ENCODE measurements at places on chromosomes 1 and 21.

DNA sequence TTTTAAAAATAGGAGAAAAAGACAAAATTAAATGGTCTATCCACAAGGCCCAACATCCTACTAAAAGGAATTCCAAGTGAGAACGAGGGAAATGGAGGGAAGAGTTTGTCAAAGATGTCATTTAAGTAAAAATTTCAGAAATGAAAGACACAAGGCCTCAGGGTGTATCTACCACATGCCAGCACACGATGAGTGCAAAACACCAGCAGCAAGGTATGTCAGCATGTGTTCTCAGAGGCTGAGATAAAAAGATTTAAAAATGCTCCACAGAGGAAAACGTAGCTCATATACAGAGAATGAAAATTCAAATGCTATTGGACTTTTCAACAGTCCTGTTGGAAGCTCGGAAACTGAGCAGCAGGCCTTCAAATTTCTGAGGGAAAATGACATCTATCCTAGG lies 42.0 kb downstream of the RHOU start:
- DNase-seq, result no peak

- DNase-seq, result peak; percentile 93
Observed at GRCh38 chr21:42524341-42525028, 10.8 kb downstream of the SLC37A1 start.

- DNase-seq, result peak; percentile 64
Observed at GRCh38 chr1:17212487-17213121, 7.7 kb downstream of the PADI1 start.

DNA sequence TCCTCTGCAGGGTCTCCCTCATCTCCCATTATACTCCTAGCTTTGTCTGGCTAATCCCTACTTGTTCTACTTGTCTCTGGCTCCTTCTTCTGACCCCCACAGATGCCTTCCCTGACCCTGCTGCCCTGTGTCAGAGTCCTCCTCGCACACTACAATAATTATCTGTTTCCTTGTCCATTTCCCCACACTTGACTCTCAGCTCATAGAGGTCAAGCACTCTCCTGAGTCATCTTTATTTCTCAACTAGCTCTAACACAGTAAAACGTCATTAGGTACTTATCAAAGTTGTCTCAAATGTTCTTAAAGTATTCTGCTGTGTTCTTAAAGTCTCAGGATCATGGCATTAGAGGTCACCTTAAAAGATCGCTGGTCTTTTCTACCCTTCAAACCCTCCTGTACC lies 47.1 kb downstream of the C8A start:
- no peak for DNase-seq

DNA sequence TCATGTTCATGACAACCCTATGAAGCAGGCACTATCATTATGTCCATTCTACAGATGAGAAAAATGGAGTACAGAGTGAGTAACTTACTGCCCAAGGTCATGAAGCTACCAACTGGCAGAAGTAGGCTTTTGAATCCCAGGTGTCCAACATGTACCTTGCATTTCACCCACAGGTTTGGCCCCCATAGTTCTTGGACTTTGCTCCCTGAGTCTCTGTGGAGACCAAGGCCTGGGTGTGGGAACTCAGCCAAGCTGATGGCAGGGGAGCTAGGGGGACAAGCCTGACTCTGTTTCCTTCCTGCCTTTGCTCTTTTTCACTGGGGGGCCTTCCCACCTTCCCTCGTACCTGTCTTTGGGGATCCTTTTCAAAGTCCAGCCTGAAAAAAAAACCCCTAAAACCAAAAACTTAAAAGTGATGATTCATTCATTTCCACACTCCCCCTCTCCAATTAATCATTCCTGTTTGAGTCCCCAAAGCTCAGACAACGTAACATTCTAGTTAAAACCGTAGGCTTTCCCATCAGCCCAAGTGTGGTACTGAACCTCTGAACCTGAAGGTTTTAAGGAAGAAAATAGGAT lies 8.5 kb upstream of the TTC22 start:
- DNase-seq, result no peak

DNA sequence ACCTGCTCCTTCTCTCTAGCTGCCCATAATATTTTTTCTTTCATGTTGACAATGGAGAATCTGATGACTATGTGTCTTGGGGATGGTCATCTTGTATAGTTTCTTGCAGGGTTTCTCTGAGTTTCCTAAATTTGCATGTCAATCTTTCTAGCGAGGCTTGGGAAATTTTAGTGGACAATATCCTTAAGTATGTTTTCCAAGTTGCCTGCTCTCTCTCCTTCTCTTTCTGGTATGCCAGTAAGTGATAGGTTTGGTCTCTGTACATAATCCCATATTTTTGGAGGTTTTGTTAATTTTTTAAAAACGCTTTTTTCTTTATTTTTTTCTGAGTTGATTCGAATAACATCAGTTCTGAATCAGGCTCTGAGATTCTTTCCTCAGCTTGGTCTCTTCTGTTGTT lies 370.9 kb upstream of the LYPLAL1 start:
- no peak for DNase-seq

DNA sequence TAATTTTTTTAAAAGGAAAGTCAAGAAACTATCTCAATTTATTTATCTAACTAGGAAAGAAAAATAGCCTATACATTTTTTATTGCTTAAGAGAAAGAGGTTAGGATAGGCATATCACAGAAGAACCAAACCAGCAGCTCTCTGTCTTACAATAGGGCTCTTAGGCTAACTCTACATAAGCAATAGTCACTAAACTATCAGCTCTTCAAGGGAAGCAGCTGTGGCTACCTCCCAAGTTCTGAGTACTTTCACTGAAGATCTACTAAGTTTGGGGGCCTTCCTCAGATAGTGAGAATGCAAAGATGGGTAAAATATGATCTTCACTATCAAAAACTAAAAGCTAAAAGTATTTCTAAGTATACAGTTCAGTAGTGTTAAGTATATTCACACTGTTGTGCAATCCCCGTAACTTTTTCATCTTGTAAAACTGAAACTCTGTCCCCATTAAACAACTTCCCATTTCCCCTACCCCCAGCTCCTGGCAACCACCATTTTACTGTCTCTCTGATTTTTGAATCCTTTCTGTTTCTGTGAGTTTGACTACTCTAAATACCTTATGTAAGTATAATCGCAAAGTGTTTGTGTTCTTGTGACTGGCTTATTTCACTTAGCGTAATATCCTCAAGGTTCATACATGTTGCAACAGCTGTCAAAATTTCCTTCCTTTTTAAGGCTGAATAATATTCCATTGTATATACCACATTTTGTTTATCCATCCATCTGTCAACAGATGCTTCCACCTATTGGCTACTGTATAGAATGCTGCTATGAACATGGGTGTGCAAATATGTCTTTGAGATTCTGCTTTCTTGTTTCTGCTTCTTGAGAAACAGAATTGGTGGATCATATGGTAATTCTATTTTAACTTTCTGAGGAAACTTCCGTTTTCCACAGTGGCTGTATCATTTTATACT lies 73.3 kb downstream of the ACBD6 start:
- no peak for DNase-seq

DNA sequence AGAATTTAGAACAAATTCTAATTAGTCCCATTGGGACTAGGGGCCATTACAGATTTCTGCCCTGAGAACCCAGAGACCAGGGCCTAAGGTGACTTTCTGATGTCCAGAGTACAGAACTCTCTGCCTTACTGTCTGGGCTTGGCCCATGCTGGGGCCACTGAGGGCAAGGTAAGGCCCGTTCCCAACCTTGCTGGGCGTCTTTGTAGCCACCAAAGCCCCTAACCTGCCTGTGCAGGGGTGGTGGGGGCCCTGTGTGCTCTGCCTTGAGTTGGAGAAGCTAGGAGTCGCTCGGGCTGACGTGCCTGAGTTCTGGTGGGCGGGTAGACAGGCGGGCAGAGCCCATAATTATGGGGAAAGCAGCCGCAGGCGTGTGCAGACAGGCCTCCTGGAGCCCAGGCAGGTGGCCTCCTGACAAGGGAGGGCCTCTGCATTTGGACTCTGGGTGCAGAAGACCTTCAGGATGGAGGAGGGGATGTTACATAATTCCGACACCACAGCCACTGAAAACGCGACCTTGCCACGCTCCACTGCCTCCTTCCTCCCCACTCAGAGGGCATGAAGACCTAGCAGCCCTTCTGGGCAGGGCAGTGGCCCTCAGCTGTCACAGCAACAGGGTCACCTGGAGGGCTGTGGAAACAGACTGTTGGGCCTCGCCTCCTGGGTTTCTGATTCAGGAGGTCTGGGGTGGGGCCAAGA lies 239.9 kb upstream of the TMEM51 start:
- DNase-seq, result no peak

Data from lower lobe of right lung (tissue), 2 donors.